Skeletal muscle tissue (tissue), 5 donors: ENCODE measurements at places on chromosomes 11 and 22. TPM values are rescaled to one million over a fixed set of nuclear protein-coding genes. Genes with fewer than 3 reads are reported as not detected.

The P4HA3 gene
- 0.52 TPM for total RNA-seq

The PNPLA5 gene
- total RNA-seq = not detected

The SLC43A3 gene
- 15.1 TPM for total RNA-seq

The GTSE1 gene
- 3.1 TPM for total RNA-seq

The CWC15 gene
- 28.7 TPM for total RNA-seq

The TMA7B gene
- total RNA-seq = 0.52 TPM

The MPEG1 gene
- 11.0 TPM for total RNA-seq

The PPP1R14B gene
- total RNA-seq = 95.0 TPM

The PPP2R5B gene
- 6.3 TPM for total RNA-seq

The OR51A7 gene
- not detected for total RNA-seq

The MRPL48 gene
- total RNA-seq = 25.6 TPM

The NDUFC2 gene
- 69.9 TPM for total RNA-seq

The ABCG4 gene
- total RNA-seq = under 0.01 TPM

The RIN1 gene
- total RNA-seq = 5.7 TPM

The LINC01488 gene
- not detected for total RNA-seq

The MYOD1 gene
- total RNA-seq = 22.4 TPM

The ME3 gene
- 16.7 TPM for total RNA-seq
